Amygdala (tissue), 56 donors: ENCODE measurements at places on chromosomes 1 and 21.

GRCh38 chr1:36609241-36610027, 126.7 kb upstream of the CSF3R start:
- peak; percentile 36 for DNase-seq

DNA sequence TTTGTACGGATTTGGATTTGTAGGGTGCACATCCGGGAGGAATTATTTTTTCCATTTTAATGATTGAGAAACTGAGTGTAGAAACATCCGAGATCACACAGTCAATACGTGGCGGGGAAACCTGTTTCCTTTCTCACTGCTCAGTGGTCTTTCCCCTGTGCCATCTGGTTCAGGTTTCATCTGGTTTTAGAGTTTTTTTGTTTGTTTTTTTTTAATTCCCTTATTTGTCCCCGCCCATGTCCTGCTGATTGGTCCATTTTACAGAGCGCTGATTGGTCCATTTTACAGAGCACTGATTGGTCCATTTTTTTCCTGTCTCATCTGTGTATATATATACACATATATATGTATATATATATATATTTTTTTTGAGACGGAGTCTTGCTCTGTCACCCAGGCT, 6.0 kb downstream of the TRPM2 start:
- no peak for DNase-seq

DNA sequence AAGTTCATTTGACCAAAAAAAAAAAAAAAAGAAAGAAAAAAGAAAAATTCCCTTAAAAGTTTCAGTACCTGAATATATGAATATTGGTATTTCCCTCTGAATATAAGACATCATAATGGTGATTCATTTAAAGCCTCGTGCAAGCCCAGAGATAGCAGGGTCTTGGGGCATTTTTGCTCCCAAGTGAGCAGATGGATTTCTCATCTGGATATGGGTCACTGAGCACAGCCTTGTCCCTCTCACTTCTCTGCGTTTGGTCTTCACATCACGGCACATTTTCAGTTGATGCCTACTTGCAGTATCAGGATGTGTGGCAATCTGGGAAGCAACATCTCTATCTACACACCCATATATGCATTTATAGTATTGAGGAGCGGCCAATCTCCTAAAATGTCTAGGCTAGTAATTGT, 12.7 kb downstream of the CD58 start:
- DNase-seq, result no peak

- no peak for DNase-seq
Observed at GRCh38 chr1:55423376-55423775, 208.2 kb upstream of the USP24 start.

- DNase-seq, result peak; percentile 43
Observed at GRCh38 chr1:204074274-204075138, 1.6 kb downstream of the SOX13 start.

GRCh38 chr1:53061859-53062707, at the start of gene PODN:
Gene PODN (plus strand): TSS chr1:53062213. CDS start chr1:53069856, 7,643 bp downstream.
- DNase-seq, result no peak

- no peak for DNase-seq
Observed at GRCh38 chr1:98556521-98557158, 104.9 kb upstream of the SNX7 start.

GRCh38 chr1:201480231-201481003, 11.4 kb upstream of the PHLDA3 start:
- peak; percentile 73 for DNase-seq

- DNase-seq, result no peak
Observed at GRCh38 chr1:176159993-176160392, 47.1 kb downstream of the COP1 start.

DNA sequence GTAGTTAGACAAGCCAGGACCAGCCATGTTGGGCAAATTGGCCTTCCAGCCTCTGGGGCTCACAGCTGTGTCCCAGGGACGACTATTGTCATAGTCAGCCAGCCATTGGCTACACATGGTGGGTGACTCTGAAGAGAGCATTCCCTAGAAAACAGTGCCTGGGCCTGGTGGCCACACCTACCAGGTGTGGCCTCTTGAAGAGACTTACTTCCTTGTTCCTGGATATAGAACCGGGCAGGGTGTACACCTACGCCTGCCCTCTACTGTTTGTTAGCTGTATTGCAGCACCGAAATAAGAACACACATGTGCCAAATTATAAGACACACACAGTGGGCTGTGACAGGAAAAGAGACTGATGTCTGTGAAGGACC, 134.6 kb upstream of the ARHGEF16 start:
- no peak for DNase-seq

GRCh38 chr21:36548866-36549265, 68.9 kb upstream of the CLDN14 start:
- no peak for DNase-seq

DNA sequence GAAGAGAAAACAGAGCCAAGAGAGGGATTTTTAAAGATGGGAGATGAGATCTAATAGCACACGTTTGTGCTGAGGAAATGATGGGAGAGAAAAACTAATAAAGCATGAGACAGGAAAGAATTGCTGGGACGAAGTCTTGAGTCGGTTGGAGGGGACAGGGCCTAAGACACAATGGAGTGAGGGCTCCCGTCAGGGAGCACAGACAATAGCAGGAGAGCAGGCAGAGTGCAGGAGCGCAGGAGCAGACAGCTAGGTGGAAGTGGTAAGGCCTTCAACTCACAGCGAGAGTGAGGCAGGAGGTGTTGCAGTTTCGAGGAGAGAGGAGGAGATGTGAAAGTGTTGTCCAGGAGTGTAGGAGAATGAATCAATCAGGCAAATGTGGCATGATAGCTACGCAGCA, 59.9 kb upstream of the SOX13 start:
- DNase-seq, result no peak

DNA sequence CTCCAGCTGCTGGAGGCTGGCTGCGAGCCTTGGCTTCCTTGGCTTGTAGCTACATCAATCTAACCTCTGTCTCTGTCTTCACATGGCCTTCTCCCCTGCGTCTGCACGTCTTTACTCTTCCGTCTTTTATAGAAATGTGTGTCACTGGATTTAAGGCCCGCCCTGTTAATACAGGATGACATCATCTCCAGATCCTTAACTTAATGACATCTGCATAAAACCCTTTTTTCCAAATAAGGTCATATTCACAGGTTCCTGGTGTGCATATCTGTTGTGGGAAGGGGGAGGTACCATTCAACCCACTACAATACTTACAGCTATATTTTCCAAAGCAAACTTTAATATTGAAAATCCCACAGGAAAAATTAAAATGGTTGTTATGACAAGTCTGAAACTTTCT, 165.3 kb upstream of the FOXD3 start:
- no peak for DNase-seq

DNA sequence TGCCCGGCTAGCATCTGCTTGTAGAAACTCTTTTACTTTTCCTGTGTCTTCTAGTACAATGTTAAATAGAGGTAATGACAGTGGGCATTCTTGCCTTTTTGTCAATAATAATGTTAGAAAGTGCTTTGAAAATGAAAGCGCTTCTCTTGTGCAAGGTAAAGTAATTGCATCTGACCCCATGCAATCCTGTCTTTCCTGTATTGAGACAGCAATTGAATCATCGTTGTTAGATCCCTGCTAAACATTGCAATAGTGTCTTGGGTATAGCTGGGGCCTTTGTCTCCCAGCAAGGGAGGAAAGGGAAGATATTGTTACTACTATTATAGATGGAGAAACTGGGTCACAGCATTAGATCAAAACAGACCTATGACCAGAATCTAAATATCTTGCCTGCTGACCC, 80.9 kb downstream of the TLR5 start:
- DNase-seq, result no peak

DNA sequence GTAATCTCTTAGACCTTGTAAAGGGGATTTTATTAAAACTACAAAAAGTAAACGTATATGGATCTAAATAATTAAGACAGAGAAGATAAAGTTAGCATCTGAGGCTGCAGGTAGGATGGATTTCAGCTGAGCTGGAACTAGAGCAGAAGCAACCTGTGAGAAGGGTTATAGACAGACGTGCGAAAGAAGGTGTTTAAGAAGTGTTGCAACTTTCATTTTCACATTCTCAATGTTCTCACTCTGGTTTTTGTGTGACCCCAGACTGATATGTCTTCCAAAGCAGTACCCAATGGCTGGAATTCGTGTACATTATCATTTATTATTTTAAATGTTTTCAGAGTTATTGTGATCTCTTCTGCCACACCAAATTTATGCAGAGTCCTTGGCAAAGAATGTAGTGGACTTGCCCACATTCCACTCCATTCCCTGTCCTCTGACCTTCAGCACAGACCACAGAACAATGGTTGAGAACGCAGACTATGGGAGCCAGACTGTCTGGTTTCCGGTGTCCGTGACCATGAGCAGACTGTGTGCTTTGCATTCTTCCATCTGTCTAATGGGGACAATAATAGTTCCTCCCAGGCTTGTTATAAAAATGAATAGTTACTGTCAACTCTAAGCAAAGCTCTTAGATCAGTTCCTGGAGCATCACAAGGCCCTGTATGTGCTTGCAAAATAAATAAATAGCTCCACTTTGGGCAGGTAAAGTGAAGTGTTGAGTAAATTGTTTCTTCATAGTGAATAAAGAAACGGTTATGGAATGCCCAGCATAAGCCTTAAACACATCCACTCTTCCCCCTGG, 140.6 kb upstream of the SAMSN1 start:
- no peak for DNase-seq

- no peak for DNase-seq
Observed at GRCh38 chr1:185073725-185074124, 28.4 kb downstream of the RNF2 start.

DNA sequence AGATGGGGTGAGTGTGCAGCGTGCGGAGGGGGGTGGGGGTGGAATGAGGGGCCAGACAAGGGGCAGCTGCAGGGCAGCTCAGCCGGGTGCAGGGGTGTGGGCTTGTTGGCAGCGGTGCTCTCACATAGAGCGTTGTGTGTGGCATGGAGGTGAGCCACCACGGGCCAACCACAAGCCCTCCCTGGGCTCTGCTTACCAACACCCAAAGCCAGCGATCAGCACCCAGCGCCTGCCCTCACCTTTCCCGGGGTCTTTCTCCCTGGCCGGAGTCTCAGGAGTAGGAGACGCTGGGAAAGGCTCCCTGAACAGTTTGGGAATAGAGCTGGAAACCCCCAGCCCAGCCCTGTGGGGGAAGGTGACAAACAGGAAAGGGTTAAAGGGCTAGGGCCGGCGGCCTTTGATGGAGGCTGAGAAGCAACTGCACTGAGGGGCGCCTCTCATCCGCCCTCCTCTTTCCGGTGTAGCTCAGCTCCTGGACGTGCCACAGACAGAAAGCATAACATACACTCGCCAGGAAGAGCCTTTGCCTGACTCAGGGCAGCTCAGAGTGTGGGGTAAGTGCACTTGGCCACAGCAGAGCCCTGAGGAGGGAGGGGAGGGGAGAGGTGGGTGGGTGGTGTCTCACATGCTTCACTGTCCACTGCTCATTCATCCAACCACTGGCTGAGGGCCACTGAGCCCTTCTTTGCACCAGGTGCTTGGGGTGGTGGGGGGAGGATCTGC, 577 bp downstream of the IKBKE start:
- no peak for DNase-seq

DNA sequence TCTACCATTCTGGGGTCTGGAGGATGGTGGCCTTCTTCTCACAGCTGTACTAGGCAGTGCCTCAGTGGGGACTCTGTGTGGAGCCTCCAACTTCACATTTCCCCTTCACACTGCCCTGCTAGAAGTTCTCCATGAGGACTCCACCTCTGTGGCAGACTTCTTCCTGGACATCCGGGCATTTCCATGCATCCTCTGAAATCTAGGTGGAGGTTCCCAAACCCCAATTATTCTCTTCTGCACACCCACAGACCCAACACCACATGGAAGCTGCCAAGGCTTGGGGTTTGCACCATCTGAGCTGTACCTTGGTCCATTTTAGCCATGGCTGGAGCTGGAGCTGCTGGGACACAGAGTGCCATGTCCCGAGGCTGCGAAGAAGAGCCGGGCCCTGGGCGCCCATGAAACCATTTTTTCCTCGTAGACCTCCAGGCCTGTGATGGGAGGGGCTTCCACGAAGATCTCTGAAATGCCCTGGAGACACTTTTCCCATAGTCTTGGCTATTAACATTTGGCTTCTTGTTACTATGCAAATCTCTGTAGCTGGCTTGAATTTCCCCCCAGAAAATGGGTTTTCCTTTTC, 170.5 kb downstream of the FOXD2 start:
- DNase-seq, result no peak

DNA sequence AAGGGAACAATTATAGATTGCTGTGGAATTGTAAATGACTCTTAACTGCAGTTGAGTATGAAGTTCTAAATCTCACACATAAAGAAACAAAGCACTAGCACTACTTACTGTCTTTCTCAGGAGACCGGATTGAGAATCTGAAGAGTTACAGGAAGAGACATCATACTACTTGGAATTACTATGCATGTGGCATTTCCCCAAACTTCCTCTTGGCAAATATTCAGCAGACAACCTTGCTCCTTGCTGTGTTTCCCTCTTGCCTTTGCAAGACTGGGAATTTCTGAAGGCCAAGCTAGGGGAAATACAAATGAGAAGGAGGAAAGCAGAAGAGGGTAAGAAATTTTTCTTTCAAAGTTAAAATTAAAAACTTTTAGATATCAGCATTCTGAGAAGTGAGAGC, 173.6 kb upstream of the KCTD3 start:
- DNase-seq, result no peak

GRCh38 chr1:67211589-67212563, 45.6 kb downstream of the IL23R start:
- no peak for DNase-seq

GRCh38 chr1:180586671-180587155, 27.9 kb downstream of the OVAAL start:
- no peak for DNase-seq

- DNase-seq, result no peak
Observed at GRCh38 chr1:225460737-225461532, 33.1 kb upstream of the LBR start.

- no peak for DNase-seq
Observed at GRCh38 chr1:81190003-81190402, 610.7 kb upstream of the ADGRL2 start.

- no peak for DNase-seq
Observed at GRCh38 chr1:177341773-177342172, 171.0 kb downstream of the BRINP2 start.

GRCh38 chr1:243253211-243253925, 1.7 kb downstream of the CEP170 start:
- no peak for DNase-seq

GRCh38 chr1:113438505-113439276, 48.4 kb downstream of the MAGI3 start:
- no peak for DNase-seq

DNA sequence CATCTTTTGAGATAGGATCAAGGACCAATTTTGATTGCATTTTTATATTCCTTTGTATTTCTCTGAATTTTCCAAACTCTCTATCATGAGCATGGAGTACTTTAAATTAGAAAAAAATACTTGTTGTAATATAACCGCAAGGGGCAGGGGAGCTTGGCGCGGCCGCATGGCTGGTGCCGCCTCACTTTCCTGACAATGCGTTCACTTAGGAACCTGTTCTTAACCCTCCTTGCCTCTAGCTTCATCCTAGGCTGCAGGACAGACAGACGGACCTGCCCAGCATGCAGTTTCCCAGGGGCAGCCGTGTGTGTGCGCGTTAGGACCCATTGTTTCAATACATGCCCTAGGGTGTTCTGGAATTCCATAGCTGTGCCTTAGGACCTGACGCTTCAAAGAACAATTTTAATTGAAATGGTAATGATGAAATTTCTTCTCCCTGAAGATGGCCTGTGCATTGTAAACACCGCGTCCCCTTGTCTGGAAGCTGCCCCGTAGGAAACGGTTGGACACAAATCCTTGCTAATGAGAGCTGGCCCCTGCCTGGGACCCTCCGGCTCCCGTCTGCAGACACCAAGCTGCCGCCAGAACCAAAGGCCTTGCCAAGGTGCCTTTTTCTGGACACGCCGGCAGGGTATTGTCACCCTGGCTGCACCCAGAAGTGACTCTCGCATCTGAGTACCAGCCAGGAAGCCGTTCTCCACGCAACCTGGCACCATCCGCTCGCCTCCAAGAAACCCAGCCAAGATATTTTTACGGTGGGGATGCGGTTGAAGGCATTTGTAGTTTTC, 466.4 kb downstream of the NPHP4 start:
- no peak for DNase-seq
